ENCODE measurements at places on chromosomes 2 and 18.
A peak's percentile ranks its signal among the peaks of the same experiment; 100 is the strongest.

DNA sequence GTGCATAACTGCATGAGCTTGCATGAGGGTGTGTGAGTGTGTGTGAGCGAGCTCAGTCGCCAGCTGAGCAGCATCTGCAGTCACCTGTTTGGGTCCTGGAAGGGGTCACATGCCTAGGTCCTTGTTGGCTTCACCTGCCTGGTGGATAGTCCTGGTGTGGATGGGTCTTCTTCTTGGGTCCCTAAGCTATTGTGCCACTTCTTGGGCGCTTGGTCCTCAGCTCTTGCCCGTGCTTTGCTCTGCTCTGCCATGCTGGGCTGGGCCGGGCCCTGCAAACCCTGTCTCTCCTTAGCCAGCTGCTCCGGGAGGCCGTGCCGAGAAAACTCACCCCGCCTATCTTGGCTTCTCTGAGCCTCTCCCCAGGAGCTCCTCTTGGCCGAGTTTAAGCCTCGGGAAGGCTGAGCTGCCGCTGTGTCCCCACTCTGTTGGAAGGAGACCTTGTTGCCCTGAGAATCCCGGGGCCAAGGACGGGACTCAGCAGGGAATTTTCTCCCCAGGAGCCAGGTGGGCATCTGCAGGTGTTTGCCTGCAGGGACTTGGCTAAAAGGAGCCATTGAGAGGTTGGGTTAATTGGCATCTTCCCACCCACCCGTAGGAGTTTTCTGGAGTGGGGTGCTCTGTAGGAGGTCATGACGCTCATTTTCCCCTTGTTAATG, 300.8 kb downstream of the NDUFA10 start:
- peak; percentile 80 for DNase-seq

GRCh38 chr2:151562398-151562797, 152.7 kb downstream of the RIF1 start:
- no peak for DNase-seq

- DNase-seq, result no peak
Measured at GRCh38 chr18:3016585-3017297, 3.8 kb upstream of the LPIN2 start.

- no peak for DNase-seq
Measured at GRCh38 chr2:134785659-134786430, 52.6 kb upstream of the ACMSD start.

- no peak for DNase-seq
Measured at GRCh38 chr18:43061318-43061717, 54.2 kb downstream of the RIT2 start.

GRCh38 chr18:61076986-61077385, 256.2 kb upstream of the CDH20 start:
- DNase-seq, result peak; percentile 90

GRCh38 chr2:73516033-73516432, 126.2 kb downstream of the NAT8 start:
- no peak for DNase-seq

DNA sequence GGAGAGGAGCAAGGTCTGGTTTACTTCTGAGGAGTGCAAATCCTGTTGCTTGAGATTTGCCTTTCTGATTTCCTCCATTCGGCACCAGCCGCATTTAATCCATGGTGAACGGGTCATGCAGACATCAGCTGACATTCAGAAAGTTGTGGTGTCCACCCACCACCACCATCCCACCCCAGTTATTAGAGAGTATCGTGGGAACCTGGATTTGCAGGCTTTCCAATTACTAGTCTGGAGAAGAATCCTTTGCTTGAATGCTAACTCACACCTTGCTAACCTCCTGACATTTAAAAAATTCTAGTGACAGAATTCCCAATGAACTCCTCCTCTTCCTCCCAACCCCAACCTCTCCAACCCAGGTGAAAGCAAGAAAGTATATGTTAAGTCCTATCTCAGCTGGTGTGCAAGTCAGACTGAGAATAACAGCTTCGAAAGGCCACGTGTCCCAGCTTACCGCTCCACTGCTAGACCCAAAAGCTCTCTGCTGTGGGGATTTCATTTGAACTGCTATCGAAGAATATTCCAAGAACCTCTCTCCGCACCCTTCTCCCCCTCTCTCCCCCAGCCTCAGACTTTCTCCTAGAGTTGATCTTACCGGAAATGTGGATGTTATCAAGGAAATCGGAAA, 17.7 kb downstream of the BCL11A start:
- no peak for DNase-seq

GRCh38 chr2:73095910-73096309, 16.8 kb downstream of the RAB11FIP5 start:
- DNase-seq, result no peak

GRCh38 chr2:138336146-138336545, 165.4 kb upstream of the SPOPL start:
- DNase-seq, result peak; percentile 45

DNA sequence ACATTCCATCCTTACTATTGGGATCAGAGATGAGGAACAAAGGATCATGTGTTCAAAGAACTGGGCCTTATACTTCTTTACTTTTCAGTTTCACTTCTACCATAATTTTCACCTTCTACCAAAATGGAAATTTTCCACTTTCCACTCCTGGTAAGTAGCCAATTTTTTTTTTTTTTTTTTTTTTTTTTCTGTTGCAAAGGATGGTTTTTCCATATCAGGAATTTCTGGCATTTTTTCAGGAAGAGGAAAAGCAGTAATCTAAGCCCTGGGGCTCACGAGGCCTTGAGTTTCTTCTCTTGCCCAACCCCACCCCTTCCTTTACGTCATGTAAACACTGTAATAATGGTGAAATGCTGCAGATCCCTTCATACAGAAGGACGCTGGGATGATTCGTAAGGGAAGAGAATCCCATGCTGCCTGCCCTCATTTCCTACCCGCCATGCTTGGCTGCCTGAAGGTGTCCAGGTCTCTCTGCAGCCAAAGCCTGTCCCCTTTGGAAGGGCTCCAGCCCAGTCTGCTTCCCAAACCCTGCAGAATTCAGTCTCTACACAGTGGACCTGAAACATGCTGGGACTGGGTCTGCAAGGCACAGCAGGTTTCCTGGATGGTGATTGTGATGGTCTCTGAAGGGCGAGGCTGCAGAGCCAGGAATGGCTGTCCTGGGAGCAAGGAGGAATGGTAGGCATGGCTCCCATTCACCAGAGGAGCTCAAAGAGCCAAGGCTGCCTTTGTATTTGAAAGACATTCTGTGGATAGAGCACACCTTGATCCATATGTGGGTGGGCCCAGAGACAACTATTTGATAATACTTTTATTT, 57.0 kb downstream of the EFR3B start:
- no peak for DNase-seq

GRCh38 chr2:24456599-24457556, 34.2 kb upstream of the NCOA1 start:
- no peak for DNase-seq

GRCh38 chr18:4639628-4640310, 184.7 kb upstream of the DLGAP1 start:
- peak; percentile 100 for DNase-seq

DNA sequence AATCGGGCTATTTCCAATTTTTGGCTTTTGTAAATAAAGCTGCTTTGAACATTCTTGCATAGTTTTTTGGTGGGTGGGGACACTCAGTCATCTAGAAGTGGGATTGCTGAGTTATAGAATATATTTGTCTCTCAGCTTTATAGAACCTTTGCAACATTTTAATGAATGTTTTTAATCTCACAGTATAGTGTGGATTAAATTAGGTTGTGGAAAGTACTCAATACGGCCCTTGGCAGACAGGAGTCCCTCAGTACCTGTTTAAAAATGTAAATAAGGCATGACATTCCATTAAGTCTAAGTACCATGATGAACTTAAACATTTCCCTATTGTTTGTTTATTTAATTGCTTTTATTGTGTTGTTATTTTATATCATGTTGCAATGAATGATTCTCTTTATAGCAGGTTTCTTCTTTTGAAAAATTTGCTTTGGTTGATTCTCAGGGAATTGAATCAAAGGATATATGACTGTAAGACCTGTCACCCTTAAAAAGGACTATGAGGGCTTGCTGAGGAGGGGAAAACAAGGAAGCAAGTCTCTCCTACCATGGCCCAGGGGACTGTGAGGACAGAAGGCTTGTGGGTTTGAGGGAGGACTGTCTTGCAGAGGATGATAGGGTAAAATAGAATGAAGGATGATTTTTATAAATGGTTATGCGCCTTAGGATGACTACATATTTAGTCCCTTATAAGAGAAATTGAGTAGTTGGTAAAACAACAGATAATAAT, 165.1 kb downstream of the RPIA start:
- peak; percentile 8 for DNase-seq

DNA sequence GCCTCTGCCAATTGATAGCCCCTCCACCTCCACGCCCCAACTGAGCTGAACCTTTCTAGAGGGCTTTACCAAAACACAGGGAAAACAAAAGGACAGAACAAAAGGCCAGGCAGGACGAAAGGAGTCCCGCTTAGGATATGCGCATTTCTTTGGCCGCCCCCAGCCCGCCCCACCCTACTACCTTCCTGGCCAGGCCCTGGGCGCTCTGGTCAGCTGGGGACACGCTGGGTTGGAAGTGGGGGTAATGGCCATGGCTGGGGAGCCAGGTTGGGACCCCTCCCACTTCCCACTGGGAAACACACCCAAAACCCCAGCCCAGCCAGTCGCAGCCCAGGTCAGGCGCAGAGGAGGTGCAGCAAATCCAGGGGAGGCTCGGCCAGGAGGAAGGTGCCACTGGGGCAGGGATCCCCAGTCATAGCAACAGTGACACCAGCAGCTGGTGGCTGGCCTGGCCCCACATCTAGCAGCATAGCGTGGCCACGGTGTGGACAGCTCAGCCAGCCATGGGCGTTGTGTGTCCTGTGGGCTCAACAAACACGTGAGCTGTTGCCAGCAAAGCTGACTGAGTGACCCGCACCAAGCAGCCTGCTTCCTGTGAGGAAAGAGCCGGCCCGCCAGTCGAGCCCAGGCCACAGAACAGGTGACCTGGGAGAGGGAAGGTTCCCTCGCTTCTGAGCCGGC, 24.6 kb upstream of the B3GNT7 start:
- DNase-seq, result no peak

- DNase-seq, result no peak
Measured at GRCh38 chr2:9705196-9705595, 74.4 kb upstream of the YWHAQ start.

- DNase-seq, result no peak
Measured at GRCh38 chr2:174399171-174399570, 3.6 kb downstream of the SCRN3 start.

DNA sequence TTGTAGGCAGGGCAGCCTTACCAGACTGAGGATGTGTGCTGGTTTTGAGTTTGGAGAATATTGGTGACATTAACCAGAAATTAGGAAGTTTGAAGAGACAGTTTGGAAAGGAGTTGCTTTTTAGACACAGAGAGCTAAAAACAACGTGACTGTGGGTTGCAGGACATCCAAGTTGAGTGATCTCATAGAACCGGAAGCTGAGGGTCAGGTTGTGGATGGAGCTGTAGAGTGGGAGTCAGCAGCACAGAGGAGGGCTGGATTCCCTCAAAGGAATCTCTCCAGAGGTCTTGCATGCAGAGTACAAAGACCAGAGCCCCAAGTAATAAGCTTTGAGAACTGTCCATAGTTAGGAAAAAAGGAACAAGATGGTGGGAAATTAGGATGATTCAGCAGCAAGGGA, 9.3 kb downstream of the MAPRE3 start:
- DNase-seq, result no peak

DNA sequence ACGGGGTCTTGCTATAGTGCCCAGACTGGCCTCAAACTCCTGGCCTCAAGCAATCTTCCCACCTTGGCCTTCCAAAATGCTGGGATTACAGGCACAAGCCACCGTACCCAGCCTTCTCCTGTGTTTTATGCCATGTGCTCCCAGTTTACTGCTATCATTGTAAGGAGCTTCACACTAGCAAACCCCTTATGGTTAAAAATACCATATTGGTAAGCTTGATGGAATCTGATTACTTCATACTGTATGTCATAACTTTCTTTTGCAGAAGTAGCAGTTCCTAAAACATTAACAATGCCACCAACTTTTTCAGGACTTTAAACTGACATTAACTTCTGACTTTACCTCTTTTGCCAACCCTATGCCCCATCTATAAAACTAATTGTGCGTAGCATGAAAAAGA, 36.2 kb downstream of the HAT1 start:
- no peak for DNase-seq

GRCh38 chr2:208280933-208281332, 14.9 kb downstream of the PIKFYVE start:
- no peak for DNase-seq

- DNase-seq, result no peak
Measured at GRCh38 chr2:174666845-174667244, 69.2 kb upstream of the WIPF1 start.

DNA sequence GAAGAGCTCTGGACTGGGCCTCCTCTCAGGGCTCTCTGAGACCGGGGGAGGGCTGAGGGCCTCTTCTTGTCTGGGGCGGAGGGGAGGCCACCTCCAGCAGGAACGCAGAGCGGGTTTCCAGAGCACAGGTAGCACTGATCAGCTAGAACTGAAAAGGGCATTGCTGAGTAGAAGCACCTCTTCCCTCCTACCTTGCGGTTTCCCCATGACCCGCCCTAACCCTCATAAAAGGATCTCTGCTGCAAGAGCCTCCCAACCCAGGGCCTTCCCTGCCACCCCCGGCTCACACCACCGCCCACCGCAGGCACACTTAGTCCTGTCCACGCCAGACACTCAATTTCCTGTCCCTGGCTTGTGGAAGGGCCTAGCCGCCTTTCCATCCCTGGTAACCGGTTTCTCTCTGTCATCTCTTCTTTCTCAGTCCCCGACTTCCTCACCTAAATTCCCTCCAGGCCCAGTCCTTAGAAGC, 966 bp downstream of the ADCY3 start:
- DNase-seq, result peak; percentile 46

Measured in NCI-H69 (cell line).